ENCODE measurements at places on chromosomes 1 and 21.
A peak's percentile ranks its signal among the peaks of the same experiment; 100 is the strongest.

- peak; percentile 16 for DNase-seq
Measured at GRCh38 chr21:29163341-29164115, 33.1 kb downstream of the MAP3K7CL start.

DNA sequence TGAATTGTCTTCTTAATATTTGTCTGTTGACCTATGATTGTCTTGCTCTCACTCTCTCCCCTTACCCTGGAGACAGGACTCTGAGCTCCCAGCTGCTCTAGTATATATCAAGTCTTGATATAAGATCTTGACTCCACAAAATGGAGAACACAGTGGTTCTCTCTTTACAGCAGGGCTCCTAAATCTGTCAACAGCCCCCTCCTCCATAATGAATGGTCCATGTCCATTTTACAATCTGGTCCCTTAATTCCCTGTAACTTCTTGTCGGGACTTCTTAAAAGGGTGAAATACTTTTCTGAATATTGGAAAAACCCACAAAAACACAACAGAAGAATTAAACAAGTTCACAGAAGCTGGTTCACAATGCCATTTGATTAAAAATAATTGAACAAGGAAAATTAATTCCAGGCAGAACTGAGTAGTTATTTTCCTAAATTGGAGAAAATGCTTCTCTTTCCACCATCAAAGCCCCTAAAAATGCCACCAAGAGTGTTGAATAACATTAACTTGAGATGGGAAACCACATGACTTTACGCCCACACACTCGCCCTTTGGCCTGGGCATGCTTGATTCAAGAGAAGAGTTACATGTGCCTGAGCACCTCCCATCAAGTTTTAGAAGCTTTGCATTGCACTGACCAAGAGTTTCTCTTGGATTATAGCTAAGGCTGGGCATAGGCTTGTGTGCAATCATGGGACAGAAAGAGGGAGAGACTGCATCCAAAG lies 109.8 kb downstream of the TOMM20 start:
- no peak for DNase-seq

- no peak for DNase-seq
Measured at GRCh38 chr21:44262338-44263056, 800 bp upstream of the DNMT3L start.

GRCh38 chr1:35708441-35708921 lies 10.2 kb downstream of the C1orf216 start:
- DNase-seq, result peak; percentile 33

DNA sequence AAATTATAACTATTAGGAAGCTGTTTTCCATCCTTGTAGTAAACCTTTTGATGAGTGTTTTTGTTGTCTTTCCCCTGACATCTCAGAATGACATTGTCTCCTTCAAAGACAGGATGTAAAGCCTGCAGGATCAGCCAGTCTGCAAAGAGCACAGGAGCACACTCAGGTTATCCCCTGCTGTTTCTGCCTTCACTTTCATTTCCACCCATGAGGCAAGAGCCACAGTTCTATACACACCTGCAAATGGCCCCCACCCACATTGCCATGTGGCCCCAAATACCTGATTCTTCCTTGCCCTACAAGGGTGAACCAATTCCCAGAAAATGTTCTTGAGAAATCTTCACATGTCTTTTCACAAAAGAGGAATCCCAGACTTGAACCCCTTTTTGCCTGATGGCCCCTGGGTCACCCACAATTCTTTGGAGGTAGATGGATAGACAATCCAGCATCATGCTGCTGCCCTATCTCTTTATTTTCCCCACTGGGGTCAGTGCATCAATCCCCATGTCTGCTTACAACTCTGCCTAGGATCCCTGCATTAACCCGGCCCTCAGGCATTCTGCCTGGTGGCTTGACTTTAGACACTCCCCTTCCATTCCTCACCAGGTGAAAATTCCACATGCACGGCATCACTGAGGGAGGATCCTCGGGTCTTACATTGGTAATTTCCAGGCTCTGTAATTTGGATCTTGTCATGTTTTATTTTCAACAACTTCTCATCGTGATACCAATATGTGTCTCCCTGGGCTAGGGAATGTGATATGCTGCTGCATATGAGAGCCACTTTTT lies 2.6 kb downstream of the FCRL3 start:
- DNase-seq, result no peak

- DNase-seq, result no peak
Measured at GRCh38 chr1:243393096-243393495, 137.3 kb downstream of the SDCCAG8 start.

Measured in GM03348 (cell line).